ENCODE measurements at places on chromosomes 6 and 20.

DNA sequence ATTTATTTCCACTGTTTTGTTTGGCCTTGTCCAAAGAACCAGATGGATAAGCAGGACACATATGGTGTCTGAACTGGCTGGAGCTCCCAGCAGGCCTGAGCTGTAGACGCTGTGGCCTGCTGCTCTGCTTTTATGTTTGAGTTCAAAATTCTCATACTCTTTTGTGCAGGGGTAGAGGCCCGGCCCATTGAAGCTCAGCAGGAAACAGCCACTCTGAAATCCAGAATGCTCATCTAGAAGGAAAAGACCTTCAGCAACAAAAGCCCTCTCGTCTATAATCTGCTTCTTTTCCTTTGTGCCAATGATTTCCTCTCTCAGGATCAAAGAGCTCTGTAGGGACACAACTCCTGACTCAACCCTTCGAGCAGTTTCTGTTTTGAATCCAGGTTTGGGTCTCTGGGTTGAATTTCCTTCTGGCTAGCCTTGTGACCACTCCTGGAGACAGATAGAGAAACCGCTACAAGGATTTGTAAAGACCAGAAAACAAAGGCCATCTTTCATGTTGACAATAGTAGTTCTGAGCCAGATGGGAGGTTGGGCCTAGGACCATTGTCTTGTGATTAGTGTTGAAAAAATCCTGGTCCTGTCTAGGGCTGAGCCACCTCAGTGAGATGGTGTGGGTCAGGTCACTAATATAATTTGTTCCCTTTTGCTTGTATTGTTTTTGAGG lies 446.7 kb downstream of the BCKDHB start:
- DNase-seq: peak; percentile 79

GRCh38 chr6:90525421-90525820 lies 61.5 kb downstream of the MAP3K7 start:
- no peak for DNase-seq

DNA sequence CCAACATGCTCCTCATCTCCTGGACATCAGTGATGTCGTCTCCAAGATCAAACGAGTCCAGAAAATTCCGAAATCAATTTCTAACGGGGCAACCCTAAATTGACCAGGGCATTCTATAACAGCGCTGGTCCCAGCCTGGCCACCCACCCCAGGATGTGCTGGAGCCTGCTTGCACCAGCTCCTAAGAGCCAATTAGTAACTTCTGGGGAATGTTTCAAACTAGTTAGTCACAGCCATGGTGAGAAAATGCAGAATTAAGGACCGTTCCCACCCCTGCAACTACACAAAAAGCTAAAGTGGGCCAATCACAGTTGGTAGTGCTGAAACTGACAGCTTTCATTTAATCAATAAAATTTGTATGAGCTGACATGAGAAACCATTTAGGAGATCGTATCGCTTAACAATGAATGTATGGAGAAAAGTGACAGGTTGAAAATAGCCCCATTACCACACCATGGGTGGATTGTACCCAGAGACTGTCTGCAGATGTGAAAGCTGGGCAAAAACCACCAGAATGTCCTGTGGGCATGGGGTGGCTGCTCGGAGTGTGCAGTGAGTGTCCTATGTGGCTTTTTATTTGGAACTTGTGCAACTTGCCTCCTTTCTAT lies 165.7 kb upstream of the AFDN start:
- no peak for DNase-seq

- no peak for DNase-seq
Measured at GRCh38 chr6:74073429-74073828, 377.4 kb downstream of the CD109 start.

DNA sequence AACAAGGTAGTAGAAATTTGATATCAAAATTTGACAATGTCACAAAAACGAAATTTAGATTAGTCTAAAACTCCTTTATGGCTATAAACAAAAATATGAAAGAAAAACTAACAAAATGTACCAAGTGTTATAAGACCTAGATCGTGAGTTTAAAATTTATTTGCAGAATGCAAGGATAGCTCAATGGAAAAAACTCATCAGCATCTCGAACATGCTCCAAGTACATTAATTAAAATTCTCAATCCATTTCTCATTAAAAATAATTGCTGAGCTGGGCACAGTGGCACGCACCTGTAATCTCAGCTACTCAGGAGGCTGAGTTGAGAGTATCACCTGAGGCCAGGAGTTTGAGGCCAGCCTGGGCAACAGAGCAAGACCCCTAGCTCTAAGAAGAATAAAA lies 70.8 kb downstream of the MAP3K5 start:
- no peak for DNase-seq

DNA sequence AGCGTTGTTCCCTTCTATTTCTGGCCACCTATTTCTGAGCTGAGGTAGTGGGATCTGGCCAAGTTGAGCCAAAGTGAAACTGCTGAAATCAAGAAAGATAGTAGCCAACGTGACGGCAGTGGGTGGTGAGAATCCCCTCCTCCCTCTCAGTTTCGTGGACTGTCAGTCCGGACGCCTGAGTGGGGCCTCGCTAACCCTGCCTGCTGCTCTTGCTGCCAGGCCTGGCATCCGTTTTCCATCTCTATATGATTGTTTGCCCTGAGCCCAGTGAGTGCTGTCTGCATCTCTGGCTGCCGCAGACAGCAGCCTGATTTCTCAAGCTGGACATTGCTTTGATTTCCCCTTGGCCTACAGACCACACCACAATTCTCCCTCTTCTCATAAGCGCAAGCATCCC lies 23.5 kb upstream of the PAX1 start:
- no peak for DNase-seq

- no peak for DNase-seq
Measured at GRCh38 chr20:35369804-35370203, 42.0 kb downstream of the UQCC1 start.

DNA sequence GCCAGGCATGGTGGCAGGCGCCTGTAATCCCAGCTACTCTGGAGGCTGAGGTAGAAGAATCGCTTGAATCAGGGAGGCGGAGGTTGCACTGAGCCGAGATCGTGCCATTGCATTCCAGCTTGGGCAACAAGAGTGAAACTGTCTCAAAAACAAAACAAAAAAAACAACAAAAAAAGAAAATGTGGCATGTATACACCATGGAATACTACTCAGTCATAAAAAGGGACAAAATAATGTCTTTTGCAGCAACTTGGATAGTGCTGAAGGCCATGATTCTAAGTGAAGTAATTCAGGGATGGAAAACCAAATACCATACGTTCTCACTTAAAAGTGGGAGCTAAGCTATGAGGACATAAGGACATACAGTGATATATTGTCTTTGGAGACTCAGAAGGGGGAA lies 96.3 kb downstream of the MYB start:
- DNase-seq: no peak

DNA sequence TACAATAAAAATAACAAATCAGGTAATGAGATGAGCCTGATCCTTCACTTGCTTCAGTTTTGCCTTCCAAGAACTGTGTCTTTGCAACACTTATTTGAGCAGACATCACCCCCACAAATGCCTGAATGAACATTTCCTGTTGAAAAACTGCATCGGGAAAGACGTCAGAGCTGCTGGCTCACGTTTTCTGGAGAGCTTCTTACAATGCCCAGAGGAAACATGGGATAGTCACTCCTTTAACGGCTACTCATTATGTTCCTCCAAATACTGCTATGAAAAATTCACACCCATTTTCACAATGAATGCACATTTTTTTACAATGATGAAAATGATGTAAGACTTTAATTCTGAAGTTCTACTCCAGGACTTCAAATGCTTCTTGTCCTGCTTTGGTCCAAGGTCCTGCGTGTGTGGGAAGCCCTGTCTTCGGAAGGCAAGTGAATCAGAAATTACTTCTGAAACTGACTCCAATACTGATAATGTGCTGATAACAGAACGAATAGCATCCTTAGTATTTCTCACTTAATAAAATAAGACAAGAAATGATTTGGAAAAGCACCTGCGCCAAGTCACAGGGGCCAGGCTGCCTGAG lies 238.0 kb downstream of the ANKRD60 start:
- no peak for DNase-seq

- no peak for DNase-seq
Measured at GRCh38 chr20:14342918-14343317, 5.5 kb upstream of the FLRT3 start.

DNA sequence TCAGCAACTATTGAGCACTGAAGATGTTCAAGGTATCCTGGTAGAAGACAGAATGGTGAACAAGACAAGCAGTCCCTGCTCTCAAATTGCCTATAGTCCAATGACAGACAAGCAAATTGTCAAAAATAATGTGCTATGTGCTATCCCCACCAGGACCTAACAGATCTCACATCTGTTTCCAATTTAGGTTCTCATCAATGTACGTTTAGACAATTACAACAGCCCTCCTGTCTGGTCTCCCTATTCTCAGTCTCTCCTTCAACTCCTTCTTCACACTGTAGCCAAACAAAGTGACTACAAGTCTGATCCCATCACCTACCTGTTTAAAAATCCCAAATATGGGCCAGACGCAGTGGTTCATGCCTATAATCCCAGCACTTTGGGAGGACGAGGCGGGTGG lies 7.5 kb downstream of the TAPBP start:
- DNase-seq: no peak

DNA sequence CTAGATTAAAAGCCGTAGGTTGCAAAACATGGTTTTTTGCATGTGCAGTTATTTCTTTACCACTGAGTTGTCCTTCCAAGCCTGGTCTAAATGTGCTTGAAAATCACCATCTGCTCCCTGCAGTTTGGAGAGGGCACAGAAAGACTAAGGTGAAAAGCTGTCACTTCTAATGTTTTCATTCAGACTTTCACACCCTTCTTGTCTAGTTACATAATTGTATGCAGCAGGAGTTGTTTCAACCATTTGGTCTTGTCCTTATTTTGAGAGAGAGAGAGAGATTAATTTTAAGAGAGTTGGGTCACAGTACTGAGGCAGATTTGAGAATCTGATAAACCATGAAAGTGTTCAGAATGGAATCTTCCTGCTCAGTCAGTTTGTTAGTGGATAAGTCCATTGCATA lies 82.5 kb downstream of the ARID1B start:
- peak; percentile 83 for DNase-seq

- no peak for DNase-seq
Measured at GRCh38 chr20:9281803-9282202, 212.9 kb downstream of the PLCB4 start.

- DNase-seq: no peak
Measured at GRCh38 chr20:17655286-17655651, 26.8 kb downstream of the RRBP1 start.

DNA sequence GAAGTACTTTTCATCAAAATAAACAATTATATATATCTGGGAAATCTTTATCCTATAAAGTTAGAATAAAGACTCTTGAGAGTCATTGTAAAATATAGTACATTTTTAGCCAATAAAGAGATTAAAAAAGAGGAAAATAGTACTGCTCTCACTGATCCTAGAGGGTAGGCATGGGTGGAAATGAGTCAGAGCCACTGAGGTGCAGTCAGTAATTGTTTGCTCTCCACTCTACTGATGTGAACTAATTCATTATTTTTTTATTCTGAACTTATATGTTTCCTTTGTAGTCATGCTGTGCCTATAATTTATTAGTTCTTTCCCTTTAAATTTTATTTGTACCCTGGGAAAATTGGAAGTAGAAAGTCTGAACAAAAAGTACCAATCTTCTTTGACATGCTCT lies 1359.4 kb upstream of the GJE1 start:
- DNase-seq: no peak

- no peak for DNase-seq
Measured at GRCh38 chr6:5156627-5157026, 71.5 kb downstream of the PPP1R3G start.

- DNase-seq: no peak
Measured at GRCh38 chr20:1477896-1478490, 11.3 kb upstream of the NSFL1C start.

DNA sequence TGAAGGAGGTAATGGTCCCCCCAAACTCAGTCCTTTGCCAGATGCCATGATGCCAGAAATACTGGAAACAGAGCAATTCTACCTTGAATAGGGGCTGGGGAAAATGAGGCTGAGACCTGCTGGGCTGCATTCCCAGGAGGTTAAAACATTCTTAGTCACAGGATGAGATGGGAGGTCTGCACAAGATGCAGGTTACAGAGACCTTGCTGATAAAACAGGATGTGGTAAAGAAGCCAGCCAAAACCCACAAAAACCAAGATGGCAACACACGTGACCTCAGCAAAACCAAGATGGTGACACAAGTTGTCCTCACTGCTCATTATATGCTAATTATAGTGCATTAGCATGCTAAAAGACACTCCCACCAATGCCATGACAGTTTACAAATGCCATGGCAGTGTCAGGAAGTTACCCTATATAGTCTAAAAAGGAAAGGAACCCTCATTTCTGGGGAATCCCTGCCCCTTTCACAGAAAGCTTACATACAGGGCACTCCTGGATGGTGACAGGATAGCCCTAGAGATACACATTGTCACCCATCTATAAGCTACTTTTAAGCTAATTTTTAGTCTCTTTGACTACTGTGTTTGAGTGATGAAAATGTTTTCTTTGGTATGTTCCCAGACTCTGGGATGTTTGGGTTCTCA lies 979.7 kb downstream of the TBC1D32 start:
- DNase-seq: no peak

- no peak for DNase-seq
Measured at GRCh38 chr6:145539831-145540230, 195.5 kb downstream of the EPM2A start.

DNA sequence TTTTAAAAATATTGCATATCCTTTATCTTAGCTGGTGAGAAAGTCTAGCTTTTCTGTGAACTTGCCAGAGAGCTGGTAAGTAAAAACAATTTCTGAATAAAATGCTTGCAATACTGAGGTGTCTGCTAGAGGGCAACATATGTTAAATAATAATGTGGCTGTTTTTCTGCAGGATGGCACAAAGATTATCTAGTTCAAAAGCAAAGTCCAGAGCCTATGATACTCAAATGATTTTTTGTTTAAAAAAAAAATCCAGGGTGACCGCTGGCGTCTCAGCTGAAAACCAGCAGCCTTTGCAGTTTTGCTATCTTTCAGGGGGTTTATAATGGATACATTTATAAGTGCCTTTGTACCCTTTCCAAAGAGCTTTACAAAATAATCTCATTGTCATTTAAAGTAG lies 194.9 kb downstream of the PHACTR1 start:
- peak; percentile 25 for DNase-seq

DNA sequence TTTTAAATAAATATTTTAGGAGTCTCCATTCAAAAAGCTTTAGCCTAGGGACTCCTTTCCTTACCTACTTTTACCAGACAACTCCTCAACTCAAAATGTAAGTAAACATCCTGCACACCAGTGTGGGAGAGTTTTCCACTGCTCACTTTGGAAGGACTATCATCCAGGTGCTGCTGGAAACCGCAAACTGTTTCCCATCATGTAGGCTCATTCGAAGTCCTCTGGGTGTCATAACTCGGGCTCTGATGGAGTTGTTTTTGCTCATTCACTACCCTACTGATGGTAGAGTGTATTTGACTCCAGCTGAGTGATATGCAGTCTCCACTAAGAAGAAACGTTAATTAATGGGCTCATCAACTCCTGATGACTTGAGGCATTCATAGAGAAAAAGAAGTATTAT lies 136.5 kb upstream of the AKAP12 start:
- no peak for DNase-seq

GRCh38 chr6:82270881-82271635 lies 23.5 kb upstream of the IBTK start:
- no peak for DNase-seq

GRCh38 chr6:154167126-154167525 lies 128.1 kb downstream of the OPRM1 start:
- DNase-seq: no peak

- no peak for DNase-seq
Measured at GRCh38 chr6:32462609-32463008, 22.9 kb downstream of the HLA-DRA start.

Measured in cerebellar nuclear complex (tissue), 1 donor.